ENCODE measurements at places on chromosomes 5 and 9.

DNA sequence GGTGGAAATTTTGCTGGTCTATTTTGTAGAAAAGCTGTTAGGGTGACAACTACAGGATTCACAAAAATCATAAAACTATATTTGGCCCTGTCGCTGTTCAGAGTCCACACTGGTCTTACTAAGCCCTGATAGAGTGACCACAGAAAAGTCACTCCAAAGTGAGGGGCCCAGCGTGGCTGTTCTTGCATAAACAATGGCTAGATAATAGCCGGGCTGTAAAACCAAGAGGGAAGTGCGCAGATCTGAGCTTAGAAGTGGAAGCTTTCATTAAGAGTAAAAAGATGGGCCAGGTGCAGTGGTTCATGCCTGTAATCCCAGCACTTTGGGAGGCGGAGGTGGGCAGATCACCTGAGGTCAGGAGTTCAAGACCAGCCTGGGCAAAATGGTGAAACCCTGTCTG lies 15.5 kb upstream of the CTSL start:
- no peak for DNase-seq

GRCh38 chr5:179905161-179905560 lies 2.5 kb downstream of the TBC1D9B start:
- no peak for DNase-seq

- no peak for DNase-seq
Measured at GRCh38 chr9:2634153-2634552, 12.6 kb downstream of the VLDLR start.

DNA sequence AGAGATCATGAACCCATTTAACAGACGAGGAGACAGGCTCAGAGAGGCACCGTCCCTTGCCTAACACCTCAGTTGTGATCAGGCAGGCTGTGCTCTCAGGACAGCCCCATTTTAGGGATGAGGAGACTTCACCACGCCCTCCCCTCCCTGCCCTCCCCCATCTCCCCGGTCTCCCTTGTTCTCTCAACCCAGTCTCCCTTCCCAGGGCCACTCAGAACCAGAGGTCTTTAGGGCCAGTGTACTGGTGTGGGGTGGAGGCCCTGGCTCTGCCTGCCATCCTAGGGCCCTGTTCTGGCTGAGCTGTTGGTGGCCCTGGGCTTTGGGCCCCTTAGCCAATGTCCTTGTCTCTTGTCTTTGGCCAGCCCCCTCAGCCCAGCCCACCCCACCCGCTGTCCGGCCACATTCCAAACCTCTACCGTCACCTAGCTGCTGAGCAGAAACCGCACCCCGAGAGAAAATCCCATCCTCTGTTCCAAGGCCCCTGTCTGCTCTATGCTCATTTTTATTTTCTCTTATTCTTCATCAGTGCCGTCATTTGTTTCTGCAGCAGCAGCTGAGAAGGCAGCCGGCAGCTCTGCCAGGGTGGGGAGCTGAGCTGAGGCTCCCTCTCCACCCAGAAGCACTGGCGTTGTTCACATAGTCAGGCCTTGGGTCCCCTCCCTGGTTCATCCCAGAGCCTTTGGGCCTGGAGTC lies 33.9 kb downstream of the OLFML2A start:
- DNase-seq: no peak

GRCh38 chr9:135146766-135147473 lies 59.5 kb downstream of the OLFM1 start:
- DNase-seq: no peak

DNA sequence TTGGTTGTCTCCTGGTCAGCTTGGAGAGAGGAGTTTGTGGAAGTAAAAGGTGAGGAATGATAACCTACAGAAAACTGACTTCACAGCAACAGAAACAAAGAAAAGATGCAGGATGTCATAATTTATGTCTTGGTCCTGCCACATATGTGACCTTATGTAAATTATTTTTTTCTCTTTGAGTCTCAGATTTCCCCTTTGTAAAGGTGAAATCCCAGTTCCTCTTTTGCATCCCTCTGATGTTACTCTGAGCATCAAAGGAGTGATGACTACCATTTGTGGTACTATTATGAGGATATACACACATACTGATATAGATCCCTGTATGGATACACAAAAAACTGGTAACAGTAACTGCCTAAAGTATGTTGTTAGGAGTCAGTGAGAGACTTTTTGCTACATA lies 1.4 kb upstream of the THG1L start:
- DNase-seq: no peak

- no peak for DNase-seq
Measured at GRCh38 chr5:115809946-115810345, 6.5 kb downstream of the CDO1 start.

DNA sequence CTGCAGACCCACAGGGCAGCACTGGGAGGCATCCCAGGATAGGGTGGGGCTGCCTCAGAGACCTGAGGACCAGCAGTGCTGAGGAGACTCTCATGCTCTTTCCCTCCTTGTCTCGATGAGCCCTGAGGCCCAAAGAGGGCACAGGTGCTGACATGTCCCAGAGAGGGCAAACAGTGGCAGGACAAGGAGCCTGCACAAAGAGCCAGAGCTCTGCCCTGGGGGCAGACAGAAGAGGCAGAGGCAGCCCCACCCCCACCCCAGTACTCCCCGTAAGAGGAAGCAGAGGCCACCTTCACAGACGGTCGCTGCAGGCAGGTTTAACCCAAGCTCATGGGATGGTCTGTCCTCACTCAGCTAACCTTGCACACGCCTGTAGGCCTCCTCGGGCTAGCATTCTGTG lies 29.4 kb upstream of the TTLL11 start:
- no peak for DNase-seq

DNA sequence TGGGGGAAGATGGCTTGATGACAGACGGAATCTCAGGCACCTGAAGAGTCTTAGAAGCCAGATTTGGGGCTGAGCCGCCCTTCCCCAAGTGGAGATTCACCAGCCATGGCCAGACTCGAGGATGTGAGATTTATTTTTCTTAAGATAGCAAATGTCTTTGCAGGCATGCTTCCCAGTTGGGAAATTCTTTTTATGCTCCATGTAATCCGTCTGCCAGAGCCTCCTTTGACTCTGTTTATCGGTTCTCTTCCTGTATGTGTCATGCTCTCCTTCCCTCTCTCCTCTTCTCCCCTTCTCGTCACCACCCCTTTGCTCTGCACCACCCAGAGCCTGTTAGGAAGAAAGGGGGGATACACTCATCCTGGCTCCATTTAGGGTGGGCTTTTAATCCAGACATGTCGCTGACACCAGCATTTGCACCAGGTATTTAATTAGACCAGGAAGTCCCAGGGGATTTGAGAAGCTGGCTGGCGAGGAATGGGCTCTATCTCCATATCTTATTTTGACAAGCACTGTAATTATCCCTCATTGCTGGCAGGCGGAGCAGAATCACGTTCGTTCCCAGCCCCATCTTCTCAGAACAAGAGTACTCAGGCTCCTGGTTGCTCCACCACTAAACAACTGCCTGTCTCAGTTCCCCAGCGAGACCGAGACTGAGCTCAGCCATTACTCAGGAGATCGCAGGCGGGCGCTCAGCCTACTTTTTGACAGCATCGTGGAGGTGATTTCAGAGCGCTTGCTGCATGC lies 50.9 kb downstream of the KCNIP1 start:
- no peak for DNase-seq

DNA sequence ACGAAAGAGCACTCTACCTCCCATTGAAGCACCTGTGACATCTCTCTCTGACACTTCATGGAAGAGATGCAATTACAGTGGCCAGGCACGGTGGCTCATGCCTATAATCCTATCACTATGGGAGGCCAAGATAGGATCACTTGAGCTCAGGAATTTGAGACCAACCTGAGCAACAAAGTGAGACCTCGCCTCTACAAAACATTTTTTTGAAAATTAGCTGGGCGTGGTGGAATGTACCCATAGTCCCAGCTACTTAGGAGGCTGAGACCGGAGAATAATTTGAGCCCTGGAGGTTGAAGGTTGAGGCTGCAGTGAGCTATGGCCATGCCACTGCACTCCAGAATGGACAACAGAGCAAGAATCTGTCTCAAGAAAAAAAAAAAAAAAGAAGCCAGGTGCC lies 45.5 kb downstream of the GLDC start:
- DNase-seq: no peak

DNA sequence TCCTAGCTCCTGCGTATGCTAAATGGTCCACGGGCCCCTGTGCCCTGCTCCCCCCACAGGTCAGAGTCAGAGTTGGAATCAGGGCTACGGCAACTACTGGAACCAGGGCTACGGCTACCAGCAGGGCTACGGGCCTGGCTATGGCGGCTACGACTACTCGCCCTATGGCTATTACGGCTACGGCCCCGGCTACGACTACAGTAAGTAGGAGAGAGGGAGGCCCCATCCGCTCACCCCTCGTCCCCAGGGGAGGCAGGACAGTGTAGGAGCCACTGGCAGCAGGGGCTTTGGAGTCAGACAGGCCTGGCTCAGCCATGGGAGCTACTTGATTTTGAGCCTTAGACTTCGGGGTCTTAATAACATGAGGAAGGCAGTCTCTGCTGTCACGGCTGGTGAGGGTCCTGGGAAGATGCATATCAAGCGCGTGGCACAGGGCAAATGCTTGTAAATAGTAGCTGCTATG lies 5.8 kb downstream of the HNRNPAB start:
- no peak for DNase-seq

DNA sequence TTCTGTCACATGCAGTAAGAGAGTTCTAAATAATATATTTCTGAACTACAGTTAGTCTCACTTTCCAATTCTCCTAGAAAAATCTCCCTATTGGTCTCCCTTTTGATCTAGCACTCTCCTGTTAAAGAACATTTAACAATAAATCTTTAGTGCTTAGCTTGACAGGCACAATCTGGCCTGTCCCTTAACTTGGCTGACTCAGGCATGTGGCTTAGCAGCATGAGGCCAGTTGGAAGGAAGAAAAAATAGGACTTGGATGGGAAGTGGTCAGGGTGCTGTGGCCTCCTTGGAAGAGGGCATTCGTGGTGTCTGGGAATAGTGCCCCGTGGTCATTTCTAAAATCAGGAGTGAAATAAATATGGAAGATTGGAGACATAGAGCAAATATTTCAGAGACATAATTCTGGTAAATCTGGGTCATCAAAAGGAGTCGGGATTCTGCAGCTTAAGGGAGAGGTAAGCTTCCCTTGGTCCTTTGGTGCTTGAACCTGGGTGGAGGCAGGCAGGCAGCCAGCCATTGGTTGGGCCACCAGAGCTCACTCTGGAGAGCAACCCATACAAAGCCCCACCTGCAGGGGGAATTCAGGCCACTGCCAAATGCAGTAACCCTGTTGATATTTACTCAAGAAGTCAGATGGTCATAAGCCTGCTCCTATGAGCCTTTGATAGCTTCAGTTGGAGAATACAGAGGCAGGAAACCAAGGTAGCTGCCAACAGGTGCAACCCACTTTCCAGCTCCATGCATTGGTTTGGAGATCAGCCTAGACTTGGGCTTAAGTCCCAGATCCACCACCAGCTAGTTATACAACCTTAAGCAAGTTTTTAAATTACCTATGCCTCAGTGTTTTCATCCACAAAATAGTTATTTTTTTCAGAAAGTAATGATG lies 28.8 kb upstream of the TLE4 start:
- no peak for DNase-seq

DNA sequence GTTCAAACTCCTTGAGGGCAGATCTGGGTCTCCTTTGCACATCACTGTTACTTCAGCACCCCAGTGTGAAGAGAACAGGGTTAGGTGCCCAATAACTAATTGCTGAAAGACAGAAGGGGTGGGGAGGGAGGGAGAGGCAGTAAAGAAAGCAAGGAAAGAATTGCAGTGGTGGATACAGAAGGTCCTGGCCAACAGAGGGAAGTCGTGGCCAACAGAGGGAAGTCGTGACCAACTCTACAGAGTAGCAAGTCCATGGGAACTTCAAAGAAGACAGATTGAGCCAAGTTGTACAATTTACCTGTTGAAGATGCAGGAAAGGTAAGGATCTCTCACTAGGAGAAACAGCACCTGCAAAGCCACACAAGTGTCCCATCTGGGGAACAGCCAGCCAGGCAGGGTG lies 27.0 kb downstream of the CCNJL start:
- no peak for DNase-seq

- DNase-seq: no peak
Measured at GRCh38 chr5:94841598-94842322, 223.3 kb downstream of the SLF1 start.

DNA sequence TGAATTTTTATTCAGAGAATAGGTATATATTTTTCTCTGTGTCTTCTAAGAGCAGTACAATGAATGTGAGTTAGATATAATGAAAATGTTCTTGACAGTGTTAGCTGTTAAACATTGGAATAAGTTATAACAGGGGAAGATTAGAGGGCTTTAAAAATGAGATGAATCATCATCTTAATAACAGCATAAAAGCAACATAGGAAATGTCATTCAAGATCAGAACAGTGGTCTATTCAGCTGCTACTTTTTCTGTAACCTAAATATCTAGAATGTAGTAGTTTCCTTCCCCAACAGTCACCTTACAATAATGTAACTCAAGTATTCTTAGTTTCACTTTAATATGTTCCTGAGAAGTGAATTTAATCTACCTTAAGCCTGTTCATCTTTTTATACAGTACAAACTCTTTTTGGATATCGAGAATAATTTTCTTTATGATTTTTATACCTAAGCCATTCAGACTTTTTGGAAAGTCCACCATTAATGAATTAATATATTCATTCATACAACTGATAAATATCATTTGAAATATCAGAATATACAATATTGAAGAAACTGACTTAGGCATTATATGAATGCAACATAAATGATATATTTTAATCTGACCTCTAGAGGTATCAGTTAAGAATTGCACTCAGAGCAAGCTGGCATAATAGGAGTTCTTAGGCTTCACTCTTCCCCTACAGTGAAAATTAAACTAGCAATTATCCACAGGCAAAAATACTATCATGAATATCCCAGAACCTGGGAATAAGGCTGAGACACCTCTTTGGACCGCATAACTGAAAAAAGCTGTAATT lies 66.1 kb upstream of the EDIL3 start:
- DNase-seq: no peak

DNA sequence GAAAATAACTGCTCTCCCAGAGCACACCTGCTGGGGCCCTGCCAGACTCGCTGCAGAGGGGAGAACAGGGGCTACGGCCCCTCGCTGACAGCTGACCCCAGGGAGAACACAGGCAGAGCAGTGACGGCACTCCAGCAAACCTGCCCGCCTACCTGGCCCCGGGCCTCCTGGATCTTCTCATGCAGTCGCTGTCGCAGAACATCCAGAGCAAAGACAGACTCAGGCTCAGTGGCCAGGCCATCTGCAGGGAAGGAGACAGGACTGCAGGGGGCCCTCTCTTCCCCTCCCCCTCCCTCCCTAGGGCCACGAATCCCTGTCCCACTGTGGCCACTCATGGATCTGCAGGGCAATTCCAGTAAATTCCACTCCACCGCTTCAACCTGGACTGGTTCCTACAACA lies 2.4 kb downstream of the SURF6 start:
- no peak for DNase-seq

GRCh38 chr9:92714016-92714415 lies 44.1 kb upstream of the IPPK start:
- DNase-seq: no peak

- DNase-seq: no peak
Measured at GRCh38 chr9:79470954-79471353, 100.8 kb upstream of the TLE4 start.

Measured in NCI-H187 (cell line).